ENCODE measurements at places on chromosomes 2 and 18.

GRCh38 chr18:24923138-24923537, 428.8 kb downstream of the ZNF521 start:
- DNase-seq: no peak

- DNase-seq: no peak
These were observed 47.2 kb downstream of the USP34 start for GRCh38 chr2:61423714-61424113.

- DNase-seq: no peak
These were observed 133.2 kb upstream of the ID2 start for GRCh38 chr2:8548619-8549150.

- DNase-seq: no peak
These were observed 194.4 kb upstream of the SPRED2 start for GRCh38 chr2:65626831-65627230.

DNA sequence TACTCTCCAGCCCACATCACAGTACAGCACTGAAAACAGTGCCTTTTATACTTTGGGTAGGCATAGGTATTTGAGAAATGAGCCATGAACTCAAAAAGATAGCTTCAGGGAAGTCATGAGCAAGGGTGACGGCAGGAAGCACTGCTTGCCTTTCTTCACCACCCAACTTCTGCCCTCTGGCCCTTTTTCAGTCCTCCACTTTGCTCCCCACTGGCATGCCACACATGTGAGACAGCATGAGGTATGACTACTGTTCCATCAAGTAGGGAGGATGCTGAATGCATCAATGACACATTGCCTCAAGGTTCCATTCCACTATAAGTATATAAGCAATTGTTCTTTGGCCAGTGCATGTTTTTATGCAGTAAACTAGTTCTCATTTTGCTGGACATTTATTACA, 373.0 kb downstream of the NRXN1 start:
- DNase-seq: no peak

GRCh38 chr2:129923265-129924091, 56.0 kb upstream of the RAB6C start:
- DNase-seq: no peak

- no peak for DNase-seq
These were observed 235.9 kb downstream of the SUCLG1 start for GRCh38 chr2:84223191-84223590.

- no peak for DNase-seq
These were observed 73.1 kb upstream of the BZW1 start for GRCh38 chr2:200738590-200738989.

DNA sequence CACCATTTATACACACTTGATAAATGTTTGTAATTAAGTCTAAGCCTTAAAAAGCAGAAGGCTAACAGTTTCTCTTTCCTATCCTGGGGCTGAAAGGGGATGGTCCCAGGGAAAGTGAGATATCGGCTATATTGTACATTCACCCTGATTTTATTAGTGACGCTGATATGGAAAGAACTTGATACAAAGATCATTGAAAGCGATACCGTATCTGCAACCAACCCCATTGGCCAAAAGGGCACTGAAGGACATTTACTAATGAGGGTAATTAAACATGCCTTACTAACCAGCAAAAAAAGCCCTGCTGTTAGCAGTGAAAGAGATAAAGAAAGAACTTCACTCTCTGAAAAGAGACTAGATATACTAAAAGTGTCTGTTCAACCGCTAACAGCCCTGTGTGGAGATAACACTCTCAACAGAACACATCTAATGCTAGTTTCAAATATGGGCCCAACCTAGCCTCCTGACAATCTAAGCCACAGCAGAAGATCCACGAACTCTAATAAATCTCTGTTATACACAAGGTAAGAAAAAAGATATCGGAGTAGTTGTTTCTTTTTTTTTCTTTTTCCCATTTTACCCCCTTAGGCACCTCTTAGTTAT, 200.0 kb downstream of the CDH2 start:
- no peak for DNase-seq

GRCh38 chr18:60976976-60977375, 356.3 kb upstream of the CDH20 start:
- no peak for DNase-seq

- DNase-seq: no peak
These were observed 244.1 kb downstream of the LDLRAD4 start for GRCh38 chr18:13462686-13463085.

DNA sequence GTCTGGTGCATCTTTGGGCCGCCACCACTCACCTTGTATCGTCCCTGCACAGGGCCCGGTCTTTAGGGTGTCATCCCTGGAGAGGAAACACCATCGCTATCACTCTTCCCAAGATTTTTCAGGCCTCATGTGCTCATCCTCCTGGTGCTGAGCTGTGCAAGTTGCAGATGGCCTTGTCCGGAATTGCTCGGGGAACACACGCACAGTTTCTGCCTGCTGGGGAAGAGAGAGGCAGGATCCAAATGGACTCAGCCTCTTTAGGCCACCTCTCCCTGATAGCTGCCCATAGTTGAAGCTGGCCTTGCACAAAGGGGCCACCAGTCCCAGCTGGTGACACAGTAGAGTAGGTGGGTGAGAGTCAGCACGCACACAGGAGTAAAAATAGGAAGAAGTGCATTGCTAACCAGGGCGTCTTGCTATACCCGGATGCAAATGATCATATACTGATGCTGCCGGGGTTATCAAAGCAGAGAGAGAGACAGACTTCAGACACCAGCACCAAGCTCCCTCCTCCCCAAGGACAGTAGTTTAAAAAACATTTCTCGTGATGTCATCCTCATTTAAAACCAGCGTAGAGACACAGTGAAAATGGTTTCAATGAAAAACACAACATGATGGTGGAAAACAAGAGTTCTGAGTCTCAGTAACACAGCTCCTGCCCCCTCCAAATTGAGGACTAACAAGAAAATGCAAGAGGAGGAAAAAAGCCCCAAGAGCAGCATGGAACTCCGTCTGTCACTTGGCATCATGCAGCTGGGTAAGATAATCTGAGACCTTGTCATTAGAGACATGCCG, 147.5 kb upstream of the NCK2 start:
- no peak for DNase-seq

DNA sequence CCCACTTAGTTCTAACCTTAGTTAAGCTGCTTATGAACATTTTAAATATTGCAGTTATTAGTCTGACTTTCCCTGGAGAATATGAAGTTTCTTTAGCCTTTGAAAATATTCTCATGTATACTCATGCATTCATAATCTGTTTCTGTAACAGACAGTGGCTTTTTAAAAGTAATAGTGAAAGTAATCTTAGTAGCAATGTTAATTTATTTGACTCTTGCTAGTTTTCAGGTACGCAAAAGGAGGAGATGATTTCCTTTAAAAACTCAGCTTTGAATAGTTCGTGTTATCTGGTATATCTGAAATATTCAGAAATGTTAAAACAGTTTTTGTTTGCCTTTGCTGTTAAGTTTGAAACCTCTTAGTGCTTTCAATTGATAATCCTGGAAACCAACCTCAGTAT, 3.8 kb downstream of the ANKRD12 start:
- no peak for DNase-seq

- no peak for DNase-seq
These were observed 239.1 kb downstream of the MTX2 start for GRCh38 chr2:176508374-176508773.

- DNase-seq: no peak
These were observed 1377.9 kb downstream of the RPIA start for GRCh38 chr2:90069290-90069894.

- DNase-seq: no peak
These were observed 91.4 kb downstream of the LDLRAD4 start for GRCh38 chr18:13309748-13310670.

DNA sequence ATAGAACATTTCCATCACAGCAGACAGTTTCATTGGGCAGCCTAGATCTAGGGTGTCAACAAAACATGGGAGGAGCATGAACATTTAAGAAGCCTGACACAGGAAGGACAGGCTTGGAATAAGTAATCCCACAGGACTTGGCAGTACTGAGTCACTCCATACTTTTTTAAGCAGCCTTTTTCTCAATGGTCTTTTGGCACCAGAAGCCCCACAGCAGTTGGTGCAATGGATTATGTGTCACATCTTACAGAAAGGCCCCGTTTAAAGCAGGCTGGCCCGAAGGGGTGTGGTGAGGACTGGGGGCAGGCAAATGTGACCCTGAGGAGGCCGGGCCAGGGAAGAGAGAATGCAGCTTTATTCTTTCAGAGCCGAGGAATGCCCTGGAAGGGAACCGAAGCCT, 26.6 kb downstream of the SPTBN1 start:
- DNase-seq: no peak

DNA sequence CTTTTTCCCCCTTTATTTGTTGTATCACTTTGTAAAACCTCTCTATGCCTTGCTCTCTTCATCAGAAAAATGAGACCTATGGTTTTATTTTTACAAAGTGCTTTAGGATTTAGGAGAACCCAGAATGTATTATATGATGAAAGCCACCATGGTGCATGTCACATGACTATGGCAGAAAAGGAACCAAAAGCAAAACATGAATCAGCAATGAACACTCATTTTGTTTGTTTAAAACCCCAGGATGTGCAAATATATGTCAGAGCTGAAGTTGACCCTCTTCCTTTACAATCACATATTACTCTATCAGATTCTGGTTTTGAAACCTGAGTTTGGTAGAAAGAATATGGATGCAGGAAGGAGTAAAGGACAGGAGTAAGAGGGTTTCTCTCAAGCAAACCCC, 70.0 kb downstream of the FIGN start:
- DNase-seq: no peak

DNA sequence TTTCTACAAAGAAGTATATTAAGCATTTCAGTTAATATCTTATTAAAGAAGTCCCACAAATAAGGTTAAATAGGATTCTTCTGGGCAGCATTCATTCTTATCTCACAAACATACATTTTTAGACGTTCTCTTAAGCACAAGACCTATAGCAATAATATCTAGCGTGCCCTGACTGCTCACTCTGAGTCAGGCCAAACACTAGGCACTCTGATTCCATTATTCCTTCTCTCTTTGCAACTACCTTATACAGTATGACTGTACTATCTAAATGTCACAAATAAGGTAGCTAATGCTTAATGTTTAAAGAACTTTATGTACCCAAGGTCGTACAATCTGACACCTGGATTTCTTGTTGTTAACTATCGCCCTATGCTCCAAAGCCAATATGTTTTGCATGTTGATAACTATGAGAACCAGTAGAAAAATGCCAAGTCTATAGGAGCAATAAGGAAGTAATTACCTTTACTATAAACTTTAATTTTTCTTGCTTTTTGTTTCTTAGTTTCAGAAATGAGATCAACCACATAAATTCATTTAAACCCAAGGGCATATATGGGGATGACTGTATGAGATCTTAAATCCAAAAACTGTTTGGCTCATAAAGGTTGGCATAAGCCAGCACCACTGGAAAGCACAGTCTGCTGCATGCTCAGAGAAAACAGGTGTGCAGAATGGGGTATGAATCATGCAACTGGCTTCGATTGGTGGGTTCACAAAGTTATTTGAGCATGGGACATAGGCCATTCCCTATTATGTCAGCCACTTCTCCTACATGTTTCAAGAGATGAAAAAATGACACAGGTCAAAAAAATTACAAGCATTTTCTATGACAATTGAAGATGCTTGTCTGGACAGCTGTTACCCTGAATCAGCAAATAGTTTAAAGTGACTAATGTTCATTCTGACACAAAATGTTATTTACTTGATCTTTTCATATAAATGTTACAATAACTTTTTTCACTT, 352.0 kb downstream of the IRS1 start:
- DNase-seq: no peak

DNA sequence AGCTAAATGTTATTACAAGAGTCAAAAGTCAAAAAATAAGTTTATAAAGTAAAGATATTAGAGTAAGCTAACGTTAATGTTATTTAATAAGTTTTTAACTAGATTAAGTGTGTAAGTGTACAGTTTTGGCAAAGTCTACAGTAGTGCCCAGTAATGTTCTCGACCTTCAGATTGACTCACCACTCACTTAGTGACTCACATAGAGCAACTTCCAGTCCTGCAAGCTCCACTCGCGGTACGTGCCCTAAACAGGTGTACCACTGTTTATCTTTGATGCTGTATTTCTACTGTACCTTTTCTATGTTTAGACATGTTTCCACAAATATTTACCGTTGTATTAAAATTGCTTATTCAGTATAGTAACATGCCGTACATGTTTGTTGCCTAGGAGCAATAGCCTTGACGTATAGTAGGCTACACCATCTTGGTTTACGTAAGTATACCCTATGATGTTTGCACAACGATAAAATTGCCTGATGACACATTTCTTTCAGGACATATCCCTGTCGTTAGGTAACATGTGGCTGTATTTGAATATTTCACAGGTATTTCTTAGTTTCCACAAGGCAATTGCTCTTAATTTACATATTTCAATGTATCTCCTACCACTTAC, 1641.9 kb upstream of the PIK3C3 start:
- no peak for DNase-seq

- DNase-seq: no peak
These were observed 15.4 kb upstream of the ATP6V1B1 start for GRCh38 chr2:70920367-70920715.

GRCh38 chr2:88903749-88904353, 212.4 kb downstream of the RPIA start:
- DNase-seq: no peak

DNA sequence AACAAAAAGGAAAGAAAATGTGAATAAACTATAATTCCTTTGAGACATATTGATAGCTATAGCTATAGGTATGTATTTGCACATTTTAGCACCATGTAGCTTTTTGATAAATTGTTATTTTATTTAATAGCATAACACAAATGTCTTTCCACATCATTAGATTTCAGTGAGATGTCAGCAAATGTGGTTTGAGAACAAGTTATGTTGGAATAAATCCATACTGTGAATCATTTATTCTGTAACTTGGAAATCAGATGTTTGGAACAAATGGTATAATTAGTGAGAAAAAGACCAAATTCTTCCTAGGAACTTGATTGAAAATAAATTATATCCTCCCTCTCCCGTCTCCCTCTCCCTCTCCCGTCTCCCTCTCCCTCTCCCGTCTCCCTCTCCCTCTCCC, 62.8 kb downstream of the NABP1 start:
- DNase-seq: no peak

DNA sequence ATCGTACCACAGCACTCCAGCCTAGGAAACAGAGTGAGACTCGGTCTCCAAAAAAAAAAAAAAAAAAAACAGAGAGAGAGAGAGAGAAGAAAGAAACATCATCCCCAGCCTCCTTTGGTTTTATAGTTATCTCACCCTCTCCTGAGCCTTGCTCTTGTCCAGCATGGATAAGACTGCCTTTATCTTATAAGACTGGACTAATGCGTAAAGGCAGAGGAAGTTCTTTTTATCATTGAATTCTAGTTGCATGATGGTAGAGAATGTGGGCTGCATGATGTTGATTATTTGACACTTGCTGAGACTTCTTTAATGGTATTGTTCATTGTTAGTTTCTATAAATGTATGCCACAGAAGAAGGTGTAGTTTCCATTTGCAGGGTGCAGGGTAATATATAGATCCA, 124.4 kb downstream of the ZBTB7C start:
- DNase-seq: no peak

- DNase-seq: no peak
These were observed 11.2 kb upstream of the ARHGAP28 start for GRCh38 chr18:6718267-6718666.

DNA sequence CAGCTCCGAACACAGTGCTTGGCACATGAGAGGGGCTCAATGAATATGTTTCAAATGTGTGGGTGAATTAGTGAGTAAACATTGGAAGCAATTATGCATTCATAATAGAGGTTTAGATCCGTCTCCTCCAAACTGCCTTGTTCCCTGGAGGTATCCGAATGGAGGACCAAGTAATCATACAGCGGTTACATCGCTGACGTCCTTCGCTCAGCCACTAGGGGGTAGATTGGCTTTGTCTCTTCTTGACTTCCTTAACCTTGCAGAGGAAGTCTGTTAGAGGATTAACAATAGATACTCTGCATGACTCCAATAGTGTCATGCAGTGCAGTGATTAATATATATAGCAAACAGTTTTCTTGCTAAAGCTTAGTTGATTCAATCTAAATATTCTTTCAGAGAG, 517.0 kb downstream of the PTPRM start:
- DNase-seq: no peak

Measured in cortex of kidney (tissue), 1 donor.